Activated T-helper 1 cell treated with anti-CD3 and anti-CD28 coated beads, Interleukin-12 subunit alpha, Interleukin-12 subunit beta, Interleukin-2, Interleukin-4 antibody, amounts not matched to agents 30 ng/mL and 10 ng/mL and 1 ng/mL, durations not matched to agents 14 hours and 24 hours and 36 hours (primary cell): ENCODE measurements at places on chromosomes 16 and 17.

- DNase-seq = no peak
Measured at GRCh38 chr16:19659554-19659953, 58.5 kb downstream of the KNOP1 start.

GRCh38 chr16:53378138-53378537 lies 56.1 kb upstream of the RBL2 start:
- DNase-seq = no peak

- DNase-seq = no peak
Measured at GRCh38 chr17:7644775-7645174, 6.0 kb upstream of the ATP1B2 start.

GRCh38 chr17:80012765-80013741 lies 22.6 kb downstream of the TBC1D16 start:
- DNase-seq = no peak

DNA sequence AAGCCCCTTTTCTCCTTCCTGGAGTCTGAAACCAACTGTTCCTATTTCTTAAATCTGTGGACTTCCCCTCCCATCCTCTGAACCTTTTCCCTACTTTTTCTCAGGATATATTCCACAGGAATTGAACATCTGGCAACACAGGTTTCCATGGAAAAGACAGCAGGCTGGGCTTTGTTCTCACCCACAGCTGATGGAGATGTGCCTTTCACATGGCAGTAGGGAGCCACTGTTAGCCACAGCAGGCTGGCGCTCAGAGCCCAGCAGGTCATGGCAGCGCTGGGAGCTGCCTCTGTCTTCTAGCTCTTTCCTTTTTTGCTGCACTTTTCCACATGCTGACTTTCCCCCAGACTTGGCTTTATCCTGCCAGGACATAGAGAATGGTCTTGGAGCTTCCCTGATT lies 116.4 kb upstream of the NLRP1 start:
- DNase-seq = no peak
